Vein endothelial cell (primary cell): ENCODE measurements at places on chromosomes 12 and 14. TPM values are rescaled to one million over a fixed set of nuclear protein-coding genes. Genes with fewer than 3 reads are reported as not detected.

The CELA1 gene
- not detected in 2 replicates for total RNA-seq

The FAM90A1 gene
- not detected in 2 replicates for total RNA-seq

The GUCY2C gene
- total RNA-seq = not detected in 2 replicates

The SERPINA1 gene
- total RNA-seq = not detected in 2 replicates

The SPIC gene
- total RNA-seq = not detected in 2 replicates

The TMEM119 gene
- total RNA-seq = under 0.01 and 0.10 TPM in 2 replicates

The LBHD2 gene
- total RNA-seq = not detected in 2 replicates

The AQP2 gene
- not detected in 2 replicates for total RNA-seq

The RNU4-1 gene
- under 0.01 TPM in 2 replicates for total RNA-seq

The KERA gene
- not detected in 2 replicates for total RNA-seq

The SYNDIG1L gene
- total RNA-seq = not detected in 2 replicates

The KLRG1 gene
- 0.38 and 1.3 TPM in 2 replicates for total RNA-seq

The OSBPL8 gene
- 48.0 and 64.0 TPM in 2 replicates for total RNA-seq

The KRT8 gene
- 12.5 and 21.6 TPM in 2 replicates for total RNA-seq

The TMEM63C gene
- not detected in 2 replicates for total RNA-seq

The RTN1 gene
- total RNA-seq = 0.10 and 0.33 TPM in 2 replicates
